ENCODE measurements at places on chromosomes 5 and 9.
A peak's percentile ranks its signal among the peaks of the same experiment; 100 is the strongest.

DNA sequence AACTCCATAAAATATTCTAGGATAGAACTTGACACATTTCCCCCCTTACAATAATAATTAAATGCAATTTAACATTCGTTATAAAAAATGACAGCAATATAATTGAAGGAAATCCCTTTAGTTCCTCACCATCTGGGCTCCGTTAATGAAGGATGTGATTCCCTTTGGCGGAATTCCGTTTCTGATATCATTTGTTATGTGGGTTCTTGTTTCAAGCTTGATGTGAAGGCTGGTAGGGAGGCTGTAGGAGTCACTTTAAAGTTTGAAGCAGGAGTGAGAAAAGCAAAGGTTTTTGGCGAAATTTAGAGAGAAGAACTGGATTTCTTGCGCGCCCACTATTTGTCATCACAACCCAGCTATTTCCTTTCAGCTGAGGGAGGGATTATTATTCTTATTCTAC lies 4.0 kb downstream of the RGS7BP start:
- DNase-seq = no peak

GRCh38 chr9:93306081-93306480 lies 122.1 kb downstream of the WNK2 start:
- no peak for DNase-seq

DNA sequence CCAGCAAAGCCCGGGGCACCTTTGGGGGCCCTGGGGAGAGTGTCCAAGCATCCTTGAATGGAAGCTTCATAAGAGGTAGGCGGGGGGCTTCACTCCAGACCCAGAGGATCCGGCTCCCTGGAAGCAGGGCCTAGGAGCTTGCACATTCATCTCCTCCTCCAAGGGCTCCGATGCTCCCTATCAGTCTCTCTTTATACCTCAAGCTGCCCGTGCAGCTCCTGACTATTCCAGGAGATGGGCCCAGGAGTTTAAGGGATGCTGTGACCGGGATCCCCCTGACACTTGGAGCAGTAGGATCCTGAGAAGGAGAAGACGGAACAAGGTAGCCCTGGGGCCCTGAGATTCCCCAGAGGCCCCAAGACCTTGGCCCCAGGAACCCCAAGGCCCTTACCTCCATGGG lies 25.9 kb downstream of the CSF1R start:
- no peak for DNase-seq

GRCh38 chr9:93464876-93465275 lies 11.5 kb upstream of the FAM120AOS start:
- no peak for DNase-seq

- DNase-seq = no peak
Observed at GRCh38 chr9:21728781-21729180, 73.7 kb upstream of the MTAP start.

- peak; percentile 32 for DNase-seq
Observed at GRCh38 chr5:10331341-10331796, 22.1 kb upstream of the MARCHF6 start.

GRCh38 chr5:1526190-1526631 lies 2.5 kb upstream of the LPCAT1 start:
- DNase-seq = peak; percentile 41

DNA sequence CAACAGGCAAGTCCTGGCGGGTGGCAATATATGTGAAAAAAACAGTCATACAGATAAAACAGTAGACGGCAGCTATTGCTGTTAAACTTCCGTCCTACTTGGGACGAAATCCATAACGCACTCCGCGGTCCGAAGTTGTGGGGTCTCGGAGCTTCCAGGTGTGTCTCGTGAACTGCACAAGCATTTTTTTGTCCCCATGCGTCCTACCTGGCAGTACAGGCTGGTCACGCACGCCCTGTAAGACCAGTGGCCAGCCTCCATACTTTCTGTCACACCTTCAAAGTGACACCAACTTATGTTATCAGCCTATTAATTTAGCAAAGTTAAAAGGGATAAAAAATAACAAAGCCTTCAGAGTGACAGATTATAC lies 51.3 kb downstream of the TGFBI start:
- DNase-seq = no peak

- no peak for DNase-seq
Observed at GRCh38 chr9:68933434-68934328, 80.2 kb downstream of the PRKACG start.

- peak; percentile 73 for DNase-seq
Observed at GRCh38 chr5:107670087-107670931, 428 bp downstream of the EFNA5 start.

GRCh38 chr5:94388773-94389514 lies 229.5 kb downstream of the KIAA0825 start:
- no peak for DNase-seq

- no peak for DNase-seq
Observed at GRCh38 chr5:105168806-105169205, 1606.2 kb upstream of the NUDT12 start.

- no peak for DNase-seq
Observed at GRCh38 chr5:92729088-92729487, 851.9 kb downstream of the NR2F1-AS1 start.

DNA sequence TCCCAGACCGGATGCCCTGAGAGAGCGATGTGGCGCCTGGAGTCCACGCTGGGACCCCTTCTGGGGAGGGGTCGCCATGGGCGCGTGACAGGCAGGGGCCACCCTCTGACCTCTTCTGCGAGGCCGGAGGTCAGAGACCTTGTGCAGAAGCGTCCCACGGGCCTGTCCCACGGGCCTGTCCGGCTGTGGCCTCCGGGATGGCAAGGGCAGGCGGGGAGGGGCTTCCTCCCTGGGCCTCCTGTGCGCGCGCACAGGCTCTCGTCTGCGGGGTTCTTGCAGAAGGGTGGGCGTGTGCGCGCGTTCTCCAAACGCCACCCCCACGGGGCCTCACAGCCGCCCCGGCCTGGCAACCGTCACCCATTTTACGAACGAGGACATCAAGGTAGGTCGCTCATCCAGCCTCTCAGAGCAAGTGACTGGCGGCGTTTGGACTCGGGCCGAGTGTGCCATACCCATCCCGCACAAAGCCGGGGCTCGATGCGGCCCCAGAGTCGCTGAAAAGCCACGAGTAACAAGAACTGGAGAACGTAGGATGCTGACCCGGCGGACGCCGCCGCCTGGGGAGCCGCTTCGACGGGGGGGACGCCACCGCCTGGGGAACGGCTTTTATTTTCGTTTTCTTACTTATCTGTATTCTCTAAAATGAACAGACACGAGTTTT lies 897 bp downstream of the AHRR start:
- no peak for DNase-seq
